ENCODE measurements at places on chromosomes 4 and X.

- DNase-seq: no peak
Measured at GRCh38 chr4:167774646-167775045, 317.7 kb upstream of the ANXA10 start.

DNA sequence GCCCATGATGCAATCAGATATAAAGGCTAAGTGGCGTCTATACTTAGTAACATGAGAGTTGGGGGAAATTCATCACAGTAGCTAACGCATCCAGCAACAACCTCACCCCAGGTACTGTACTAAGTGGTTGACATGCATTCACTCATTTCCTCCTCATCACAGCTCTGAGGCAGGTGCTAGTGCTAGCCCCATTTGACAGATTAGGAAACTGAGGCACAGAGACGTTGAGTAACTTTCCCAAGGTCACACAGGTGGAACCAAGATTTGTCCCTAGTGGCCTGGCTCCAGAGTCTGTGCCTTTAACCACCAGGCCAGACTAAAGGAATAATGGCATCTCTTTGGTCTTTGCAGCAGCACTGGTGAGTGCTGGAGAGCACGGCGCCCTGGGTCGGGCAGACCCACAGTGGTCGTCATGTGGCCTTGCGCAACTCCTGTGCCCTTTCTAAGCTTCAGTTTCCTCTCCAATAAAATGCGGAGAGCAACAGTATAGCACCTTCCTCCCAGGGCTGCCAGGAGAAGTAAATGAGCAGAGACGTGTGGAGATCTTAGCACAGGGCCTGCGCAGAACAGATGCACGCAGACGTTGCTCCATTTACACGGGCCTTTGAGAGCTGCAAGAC, 186.4 kb downstream of the BCOR start:
- no peak for DNase-seq

DNA sequence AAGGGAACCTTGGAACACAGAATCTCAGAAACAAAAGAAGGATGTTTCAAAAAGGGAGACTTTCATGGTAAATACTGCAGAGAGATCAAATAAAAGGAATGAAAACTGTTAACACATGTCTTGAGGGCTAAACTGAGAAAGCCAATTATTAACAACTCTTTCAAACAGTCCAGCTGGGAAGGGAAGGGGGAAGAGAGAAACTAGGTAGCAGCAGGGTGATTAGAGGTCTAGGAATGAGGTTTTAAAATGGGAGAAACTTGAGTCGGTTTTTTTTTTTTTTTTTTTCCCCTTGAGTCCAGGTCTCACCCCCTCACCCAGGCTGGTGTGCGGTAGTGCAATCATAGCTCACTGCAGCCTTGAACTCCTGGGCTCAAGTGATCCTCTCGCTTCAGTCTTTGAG, 4.3 kb downstream of the BCLAF3 start:
- DNase-seq: no peak

DNA sequence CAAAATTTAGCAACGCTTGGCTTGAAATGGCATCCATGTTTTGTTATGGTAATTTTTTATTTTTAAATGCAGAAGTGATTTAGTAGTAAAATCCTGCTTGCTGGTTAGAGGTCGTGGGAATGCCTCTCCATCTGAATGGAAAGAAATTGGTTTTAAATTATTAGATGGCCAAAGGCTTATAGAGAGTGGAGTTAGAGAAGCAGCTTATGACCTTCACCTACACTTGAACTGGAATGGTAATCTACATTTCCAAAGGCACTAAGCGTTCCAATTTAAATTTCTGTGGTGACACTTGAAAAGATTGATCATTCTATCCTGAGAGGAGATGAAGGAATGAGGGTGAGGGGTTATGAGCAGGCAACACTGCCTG, 280.7 kb downstream of the RAPGEF2 start:
- DNase-seq: no peak

DNA sequence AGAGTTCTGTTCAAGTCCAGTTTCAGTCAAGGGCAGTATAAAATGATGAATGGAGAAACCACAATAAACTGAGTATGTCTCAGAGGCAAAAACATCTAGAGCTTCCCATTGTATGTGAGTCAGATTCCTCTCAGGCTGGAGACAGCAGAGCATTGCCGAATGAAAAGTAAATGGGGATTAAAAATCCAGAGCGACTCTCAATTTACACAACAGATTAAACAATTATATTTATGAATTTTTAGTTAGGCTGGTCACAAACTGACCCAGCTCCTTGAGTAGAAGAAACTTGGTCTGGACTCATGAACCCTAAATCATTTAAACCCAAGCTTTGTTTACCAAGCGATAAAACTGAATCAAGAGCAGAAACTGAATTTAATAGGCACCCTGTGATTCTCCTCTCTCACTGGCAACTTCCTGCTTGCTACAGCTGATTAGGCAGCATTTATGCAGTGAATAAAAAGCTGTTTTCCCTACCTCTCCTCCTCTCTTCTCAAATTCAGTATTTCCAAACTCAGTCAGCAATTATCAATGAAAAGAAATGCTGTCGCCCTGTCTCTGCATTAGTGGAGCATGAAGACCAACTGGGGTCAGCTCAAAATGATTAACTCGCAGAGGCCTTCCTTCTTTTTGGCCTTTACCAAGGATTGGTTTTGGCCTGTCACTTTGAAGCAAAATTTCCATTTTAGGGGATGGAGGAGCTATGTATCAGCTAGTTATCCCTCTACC, 568.0 kb downstream of the PDHA2 start:
- no peak for DNase-seq

DNA sequence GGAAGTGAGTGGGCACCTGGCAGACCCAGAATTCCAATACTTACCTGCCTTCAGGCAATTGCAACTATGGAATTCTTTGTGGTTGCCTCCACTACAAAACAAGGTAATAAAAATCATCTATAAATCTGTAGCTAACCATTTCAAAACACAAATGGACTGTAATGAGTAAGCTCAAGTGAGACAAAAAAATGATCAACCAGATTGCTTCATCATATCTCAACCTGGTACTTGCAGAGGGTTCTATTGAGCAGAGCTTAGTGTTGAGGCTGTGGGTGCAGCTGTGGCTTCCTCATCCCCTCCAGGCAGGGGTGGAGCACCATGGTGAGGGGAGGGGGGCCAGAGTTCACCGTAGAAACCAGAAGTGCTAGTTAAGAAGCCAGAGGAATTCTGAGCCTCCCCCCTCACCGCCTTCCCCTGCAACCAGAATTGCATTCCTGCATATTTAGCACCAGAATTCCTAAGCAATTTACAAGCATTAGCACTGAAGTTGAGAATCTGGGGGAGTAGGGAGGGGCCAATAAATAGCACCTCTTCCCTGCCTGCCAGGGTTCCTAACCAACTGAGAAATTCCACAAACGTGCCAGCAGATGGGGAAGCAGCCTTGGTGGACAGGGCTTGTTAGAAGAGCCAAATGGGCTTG, 11.5 kb downstream of the CTAG1A start:
- no peak for DNase-seq

- DNase-seq: no peak
Measured at GRCh38 chrX:100911731-100912130, 17.0 kb downstream of the XKRX start.

GRCh38 chrX:37896511-37896890, 49.1 kb upstream of the DYNLT3 start:
- DNase-seq: no peak

GRCh38 chr4:17957688-17958087, 63.9 kb downstream of the LCORL start:
- DNase-seq: no peak

DNA sequence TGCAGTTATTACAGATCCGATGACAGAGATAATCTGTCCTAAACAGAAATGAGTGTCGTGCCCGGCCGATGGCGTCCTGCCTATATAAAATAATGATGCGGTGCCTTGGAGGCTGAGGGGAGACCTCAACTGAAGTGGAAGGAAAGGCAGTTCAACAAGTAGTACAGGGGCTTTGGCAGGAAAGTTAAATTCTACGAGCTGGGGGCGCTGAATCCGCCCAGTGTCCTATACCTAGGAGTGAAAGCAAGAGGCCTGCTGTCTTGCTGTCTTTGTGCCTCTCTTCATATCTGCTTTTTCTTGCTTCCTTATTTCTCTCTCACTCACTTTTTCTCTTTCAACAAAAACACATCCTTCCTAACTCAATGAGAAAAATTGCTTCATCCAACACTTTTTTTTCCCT, 82.2 kb upstream of the PRPS2 start:
- no peak for DNase-seq

- DNase-seq: no peak
Measured at GRCh38 chr4:155403886-155404285, 27.1 kb upstream of the MAP9 start.

DNA sequence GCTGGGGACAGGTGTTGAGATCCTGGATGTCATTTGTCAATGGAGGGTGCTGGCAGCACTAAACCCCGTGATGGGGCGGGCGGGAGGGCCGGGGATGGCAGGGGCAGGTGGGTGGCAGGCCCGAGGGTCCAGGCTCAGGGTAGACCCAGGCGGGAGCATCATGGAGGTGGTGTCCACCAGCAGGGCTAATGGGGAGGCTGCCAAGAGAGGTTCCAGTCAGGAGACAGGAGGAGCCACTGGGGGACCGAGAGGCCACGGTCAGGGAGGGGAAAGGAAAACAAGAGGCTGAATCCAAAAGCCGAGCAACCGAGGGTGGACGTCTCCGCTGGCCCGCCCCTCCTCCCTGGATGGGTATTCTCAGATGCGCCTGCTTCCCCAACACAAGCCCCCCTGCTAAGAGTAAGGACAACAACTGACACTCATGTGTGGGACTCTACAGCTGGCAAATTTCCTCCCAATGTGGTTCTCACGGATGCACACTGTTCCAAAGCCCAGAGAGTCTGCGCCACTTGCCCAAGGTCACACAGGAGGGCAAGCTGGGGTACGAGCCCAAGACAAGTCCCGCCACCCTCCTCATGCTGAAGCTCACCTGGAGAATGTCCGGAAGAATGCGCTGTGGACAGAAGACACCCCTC, 132.0 kb downstream of the CPZ start:
- DNase-seq: no peak

- no peak for DNase-seq
Measured at GRCh38 chr4:108926061-108926460, 163.2 kb upstream of the ETNPPL start.

GRCh38 chrX:136210243-136210642, 41.0 kb downstream of the MAP7D3 start:
- no peak for DNase-seq

- no peak for DNase-seq
Measured at GRCh38 chr4:4838051-4838935, 21.2 kb upstream of the MSX1 start.

DNA sequence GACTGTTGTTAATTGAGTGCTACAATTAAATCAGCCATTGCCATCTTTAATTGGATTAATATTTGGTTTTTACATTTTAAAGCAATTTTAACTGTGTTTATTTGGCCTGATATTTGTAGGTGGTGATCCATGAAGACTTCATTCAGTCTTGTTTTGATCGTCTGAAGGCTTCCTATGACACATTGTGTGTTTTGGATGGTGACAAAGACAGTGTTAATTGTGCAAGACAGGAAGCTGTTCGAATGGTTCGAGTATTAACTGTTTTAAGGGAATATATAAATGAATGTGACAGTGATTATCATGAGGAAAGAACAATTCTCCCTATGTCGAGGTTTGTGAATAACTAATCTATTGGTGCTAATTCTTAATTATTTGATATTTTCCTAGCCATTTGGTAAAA, 82.6 kb downstream of the USP9X start:
- DNase-seq: no peak

DNA sequence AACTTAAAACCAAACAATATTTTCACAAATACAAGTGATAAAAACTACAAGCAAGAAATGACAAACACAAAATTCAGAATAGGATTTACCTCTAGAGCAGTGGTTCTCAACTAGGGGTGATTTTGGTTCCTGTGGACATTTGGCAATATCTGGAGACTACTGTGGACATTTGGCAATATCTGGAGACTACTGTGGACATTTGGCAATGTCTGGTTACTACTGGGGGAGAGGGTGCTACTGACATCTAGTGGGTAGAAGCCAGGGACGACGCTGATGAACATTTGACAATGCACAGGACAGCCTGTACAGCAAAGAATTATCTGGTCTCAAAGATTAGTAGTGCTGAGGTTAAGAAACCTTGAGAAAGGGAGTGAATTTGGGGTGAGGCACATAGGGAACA, 169.8 kb downstream of the CLCN4 start:
- no peak for DNase-seq

- no peak for DNase-seq
Measured at GRCh38 chr4:119211867-119212233, 663 bp upstream of the USP53 start.

- no peak for DNase-seq
Measured at GRCh38 chrX:72115380-72115779, 16.3 kb downstream of the RTL5 start.

GRCh38 chr4:26061248-26061986, 147.4 kb downstream of the SMIM20 start:
- DNase-seq: no peak

DNA sequence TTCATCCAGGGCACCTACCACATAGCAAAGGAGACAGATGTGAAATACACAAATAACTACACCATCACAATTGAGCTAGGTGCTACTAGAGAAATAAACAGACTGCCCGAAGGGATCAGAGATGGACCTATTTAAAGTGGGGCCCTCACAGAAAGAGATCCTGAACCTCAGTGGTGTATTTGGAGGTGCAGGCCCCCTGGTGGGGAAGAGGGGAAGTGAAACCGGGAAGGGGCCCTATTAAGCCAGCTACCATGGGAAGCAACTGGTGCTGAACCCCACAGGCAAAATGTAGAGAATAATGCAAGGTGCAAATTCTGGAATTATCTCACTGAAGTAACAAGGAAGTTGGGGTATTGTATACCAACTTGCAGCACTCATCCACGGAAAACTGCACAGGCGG, 78.6 kb upstream of the FAM9A start:
- no peak for DNase-seq

DNA sequence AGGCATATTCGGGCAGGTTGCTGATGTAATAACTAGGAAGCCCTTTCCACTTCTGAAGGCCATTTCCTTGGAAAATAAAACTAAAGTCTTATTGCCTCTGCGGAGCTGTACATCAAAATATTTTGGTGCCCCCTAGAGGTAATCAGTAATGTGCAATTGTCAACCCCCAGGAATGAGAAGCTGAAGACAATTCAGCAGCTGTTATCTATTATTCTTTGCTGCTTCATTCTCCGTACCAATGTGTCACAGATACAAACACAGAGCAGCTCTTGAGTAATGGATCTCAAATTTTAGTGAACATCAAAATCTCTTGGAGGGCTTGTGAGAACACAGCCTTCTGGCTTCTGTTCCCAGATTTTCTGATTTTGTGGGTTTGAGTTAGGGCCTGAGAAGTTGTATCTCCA, 3.5 kb upstream of the SLIT2 start:
- DNase-seq: no peak
